ENCODE measurements at places on chromosomes 4 and X.

- no peak for DNase-seq
Measured at GRCh38 chr4:175560604-175561003, 251.5 kb downstream of the GPM6A start.

- no peak for DNase-seq
Measured at GRCh38 chrX:127879585-127879984, 172.6 kb downstream of the ACTRT1 start.

DNA sequence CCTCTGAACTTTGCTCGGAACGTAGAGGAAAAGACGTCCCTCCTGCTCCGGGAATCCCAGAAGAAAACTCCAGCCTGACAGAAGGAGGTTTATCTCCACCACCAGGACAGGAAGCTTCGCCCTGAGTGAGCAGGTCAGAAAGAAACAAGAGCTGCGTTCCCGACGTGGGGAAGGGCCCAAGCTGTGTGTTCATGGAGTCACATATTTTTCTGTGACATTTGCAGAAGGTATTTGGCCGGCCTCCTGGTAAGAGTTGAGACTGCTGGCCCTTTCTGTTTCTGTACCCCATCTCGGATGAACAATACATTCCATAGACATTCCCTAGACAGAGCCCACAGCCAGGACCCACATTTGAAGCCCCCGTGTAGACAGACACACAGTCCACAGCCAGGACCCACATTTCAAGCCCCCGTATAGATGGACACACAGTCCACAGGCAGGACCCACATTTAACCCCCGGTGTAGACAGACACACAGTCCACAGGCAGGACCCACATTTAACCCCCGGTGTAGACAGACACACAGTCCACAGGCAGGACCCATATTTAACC, 230.8 kb downstream of the SHOX start:
- DNase-seq, result no peak

- no peak for DNase-seq
Measured at GRCh38 chrX:3271834-3272186, 74.6 kb downstream of the MXRA5 start.

DNA sequence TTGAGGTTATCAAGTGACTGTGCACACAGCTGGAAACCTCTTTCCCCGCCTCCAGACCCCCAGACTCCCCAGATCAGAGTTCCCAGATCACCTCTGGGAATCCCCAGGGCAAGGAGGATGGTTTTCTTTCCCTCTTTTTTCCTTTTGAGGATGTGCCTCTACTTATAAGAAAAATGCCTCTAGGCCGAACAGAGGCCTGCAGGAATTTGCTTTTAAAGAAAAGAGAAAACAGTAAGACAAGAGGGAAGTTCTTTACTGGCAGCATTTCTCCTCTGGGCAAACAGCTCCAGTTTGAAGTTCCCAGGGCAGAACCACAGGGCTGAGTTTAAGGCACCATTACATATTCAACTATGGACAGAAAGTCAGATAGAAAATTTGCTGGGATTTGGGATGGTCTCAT, 837.9 kb upstream of the LCORL start:
- no peak for DNase-seq

- no peak for DNase-seq
Measured at GRCh38 chrX:12263211-12263610, 124.9 kb downstream of the FRMPD4 start.

DNA sequence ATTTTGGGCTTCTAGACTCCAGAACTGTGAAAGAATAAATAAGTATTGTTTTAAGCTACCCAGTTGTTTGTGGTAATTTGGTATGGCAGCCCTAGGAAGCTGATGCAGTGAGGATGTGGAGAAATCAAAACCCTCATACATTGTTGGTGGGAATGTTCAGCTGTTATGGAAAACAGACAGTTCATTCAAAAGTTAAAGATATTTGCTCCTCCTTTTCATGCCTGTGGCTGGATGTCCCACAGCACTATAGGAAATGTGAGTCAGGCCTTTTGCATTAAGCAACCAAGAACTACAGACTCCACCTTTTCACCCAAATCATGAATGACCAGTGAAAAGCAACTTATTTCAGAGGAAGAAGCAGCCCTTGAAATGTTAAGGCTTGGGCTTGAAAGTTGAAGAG, 6.7 kb downstream of the BBS12 start:
- no peak for DNase-seq

DNA sequence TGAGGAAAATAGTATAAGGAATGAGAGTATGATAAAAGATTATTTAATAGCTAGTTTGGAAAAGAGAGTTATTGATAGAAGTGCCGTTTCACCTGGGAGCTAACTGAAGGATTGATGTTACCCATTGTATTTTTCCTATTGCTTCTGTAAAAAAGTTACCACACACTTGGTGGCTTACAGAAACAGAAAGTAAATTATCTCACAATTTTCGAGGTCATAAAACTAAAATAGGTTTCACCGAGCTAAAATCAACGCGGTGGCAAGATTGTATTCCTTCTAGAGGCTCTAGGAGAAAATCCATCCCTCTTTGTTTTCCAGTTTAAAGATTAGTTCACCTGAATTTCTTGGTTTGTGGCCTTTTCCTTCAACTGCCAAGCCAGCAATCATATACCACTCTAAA, 11.1 kb upstream of the TRAM1L1 start:
- no peak for DNase-seq

DNA sequence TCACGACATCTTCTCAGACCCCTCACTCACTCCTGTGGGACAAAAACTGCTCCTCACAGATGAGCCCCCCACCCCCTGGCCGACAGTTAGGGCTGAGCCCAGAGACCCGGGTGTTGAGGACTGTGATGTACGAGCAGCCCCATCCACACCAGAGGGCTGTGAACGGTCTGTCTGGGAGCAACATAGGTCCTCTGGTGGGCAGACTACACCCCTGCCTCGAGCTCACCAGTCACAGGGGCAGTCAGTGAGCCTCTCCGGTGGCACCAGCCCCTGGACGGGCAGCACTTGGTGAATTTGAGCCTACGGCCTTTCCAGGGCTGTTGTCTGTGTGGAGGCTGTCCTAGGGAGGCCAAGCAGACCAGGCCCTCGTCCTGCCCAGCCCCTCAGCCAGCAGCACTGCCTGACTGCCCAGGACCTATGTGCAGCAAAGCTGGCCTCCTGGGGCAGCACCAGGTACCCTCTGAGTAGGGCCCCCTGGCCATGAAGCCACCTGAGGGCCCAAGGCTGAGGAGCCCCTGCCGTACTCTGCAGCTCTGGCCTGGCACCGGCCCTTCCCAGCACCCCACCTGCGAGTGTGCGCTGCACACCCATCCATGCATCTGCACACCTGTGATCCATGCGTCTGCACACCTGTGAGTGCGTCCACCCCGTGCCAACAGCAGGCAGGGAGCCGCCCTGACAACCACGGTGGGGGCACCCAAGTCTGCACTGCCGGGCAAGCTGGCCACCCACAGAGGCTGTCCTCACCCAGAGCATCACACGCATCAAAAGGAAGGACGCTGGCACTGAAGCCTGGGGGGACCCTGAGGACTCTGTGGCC, 111.6 kb upstream of the NKX1-1 start:
- no peak for DNase-seq

- no peak for DNase-seq
Measured at GRCh38 chrX:10360116-10360515, 203.3 kb downstream of the CLCN4 start.

Data from CD4-positive, alpha-beta T cell treated with Interleukin-15 for 1 hour (primary cell).